ENCODE measurements at places on chromosomes 5 and 9.

DNA sequence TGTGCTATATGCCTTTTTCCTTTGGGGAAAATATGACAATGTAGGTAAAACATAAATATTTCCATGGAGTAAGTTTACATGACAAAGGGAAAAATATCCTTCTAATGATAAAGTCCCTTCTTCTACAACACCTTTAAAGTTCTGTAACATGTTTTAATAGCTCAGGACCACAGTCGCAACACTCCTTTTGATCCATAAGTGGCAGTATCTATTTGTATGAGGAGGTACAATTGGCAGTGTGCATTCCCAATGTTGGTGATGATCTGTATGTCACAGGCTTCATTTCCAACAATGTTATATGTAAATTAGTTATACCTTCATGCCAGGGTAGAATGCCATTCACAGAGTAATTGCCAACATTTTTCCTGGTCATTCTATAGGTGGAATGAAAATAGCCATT, 127.1 kb upstream of the CCNH start:
- no peak for DNase-seq

DNA sequence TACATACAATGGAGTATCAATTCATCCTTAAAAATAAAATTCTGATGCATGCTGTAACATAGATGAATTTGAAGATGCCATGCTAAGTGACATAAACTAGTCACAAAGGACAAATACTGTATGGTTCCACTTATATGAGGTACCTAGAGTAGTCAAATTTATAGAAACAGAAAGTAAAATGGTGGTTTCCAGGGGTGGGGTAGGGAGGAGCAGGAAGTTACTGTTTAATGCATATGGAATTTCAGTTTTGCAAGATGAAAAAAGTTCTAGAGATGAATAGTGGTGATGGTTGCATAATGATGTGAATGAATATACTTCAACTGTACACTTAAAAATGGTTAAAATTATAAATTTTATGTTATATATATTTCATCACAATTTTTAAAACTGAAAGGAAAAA, 57.3 kb upstream of the FNIP1 start:
- DNase-seq: no peak

- DNase-seq: no peak
These were observed 15.2 kb downstream of the RAPGEF1 start for GRCh38 chr9:131724683-131725082.

DNA sequence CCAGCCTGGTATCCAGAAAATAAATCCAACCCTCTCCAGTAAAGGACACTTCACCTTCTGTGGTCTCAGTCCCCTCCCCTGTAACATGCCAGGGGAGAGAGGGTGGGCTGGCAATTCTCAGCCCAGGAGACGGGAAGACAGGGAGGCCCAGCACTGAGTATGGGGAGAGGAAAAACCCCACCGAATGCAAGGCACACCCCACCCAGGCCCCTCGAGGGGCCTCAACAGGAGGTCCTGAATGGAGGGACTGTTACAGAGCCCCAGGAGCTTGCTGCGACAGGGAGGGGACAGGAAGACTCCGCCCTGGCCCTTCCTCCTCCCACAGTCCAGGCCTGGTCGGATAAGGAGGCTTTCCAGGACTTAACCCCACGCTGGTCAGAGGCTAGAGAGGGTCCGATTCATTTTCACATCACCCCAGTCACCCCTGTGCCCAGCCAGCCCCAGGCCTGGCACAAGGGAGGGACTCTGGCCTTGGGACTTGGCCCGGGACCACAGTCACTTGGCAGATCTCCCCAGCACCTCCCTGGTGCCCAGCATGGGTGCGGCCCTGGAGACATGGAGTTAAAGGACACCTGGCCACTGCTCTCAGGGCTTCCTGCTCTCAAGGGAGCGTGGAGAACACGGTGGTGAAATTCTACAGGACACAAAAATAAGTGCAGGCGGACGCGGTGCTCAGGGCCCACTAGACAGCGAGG, 44.9 kb upstream of the STXBP1 start:
- DNase-seq: no peak

GRCh38 chr5:11547730-11548129, 356.5 kb downstream of the CTNND2 start:
- no peak for DNase-seq

DNA sequence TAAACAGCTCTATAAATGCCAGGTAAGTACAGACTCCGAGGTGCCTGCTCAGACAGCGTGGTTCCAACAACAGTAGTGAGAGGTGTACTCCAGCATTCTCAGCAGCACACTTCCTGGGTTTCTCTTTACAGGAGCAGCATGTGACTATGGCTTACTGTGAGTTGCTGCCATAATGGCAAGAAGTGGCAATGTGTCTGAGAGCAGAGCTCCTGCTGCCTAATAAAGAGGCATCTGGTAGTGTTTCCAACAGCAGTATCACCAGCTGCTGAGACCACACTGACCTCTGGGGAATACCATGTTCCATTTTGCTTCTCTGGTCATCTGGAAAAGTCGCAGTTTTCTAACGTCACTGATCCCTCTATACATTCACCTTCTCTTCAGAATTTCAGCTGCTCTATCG, 398.2 kb downstream of the SLCO4C1 start:
- no peak for DNase-seq

DNA sequence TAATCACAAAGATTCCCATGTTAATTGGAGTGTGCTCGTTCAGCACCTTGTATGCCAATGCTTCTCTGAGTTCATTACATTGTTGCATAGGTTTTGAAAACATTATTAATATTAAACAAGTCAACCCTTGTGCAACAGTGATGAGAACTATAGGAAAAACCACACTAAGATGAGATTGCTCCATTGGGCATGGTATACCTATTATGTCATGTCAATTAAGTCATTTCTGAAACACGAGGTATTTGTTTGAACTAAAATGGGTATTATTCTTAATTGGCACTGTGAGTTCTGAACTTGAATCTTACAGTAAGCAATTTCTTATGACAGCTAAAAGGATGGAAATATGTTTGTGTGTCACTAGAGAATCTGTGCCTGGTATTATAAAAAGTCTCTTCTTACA, 447.7 kb downstream of the EFNA5 start:
- no peak for DNase-seq

GRCh38 chr9:73892335-73892734, 604.8 kb upstream of the RORB start:
- DNase-seq: no peak

DNA sequence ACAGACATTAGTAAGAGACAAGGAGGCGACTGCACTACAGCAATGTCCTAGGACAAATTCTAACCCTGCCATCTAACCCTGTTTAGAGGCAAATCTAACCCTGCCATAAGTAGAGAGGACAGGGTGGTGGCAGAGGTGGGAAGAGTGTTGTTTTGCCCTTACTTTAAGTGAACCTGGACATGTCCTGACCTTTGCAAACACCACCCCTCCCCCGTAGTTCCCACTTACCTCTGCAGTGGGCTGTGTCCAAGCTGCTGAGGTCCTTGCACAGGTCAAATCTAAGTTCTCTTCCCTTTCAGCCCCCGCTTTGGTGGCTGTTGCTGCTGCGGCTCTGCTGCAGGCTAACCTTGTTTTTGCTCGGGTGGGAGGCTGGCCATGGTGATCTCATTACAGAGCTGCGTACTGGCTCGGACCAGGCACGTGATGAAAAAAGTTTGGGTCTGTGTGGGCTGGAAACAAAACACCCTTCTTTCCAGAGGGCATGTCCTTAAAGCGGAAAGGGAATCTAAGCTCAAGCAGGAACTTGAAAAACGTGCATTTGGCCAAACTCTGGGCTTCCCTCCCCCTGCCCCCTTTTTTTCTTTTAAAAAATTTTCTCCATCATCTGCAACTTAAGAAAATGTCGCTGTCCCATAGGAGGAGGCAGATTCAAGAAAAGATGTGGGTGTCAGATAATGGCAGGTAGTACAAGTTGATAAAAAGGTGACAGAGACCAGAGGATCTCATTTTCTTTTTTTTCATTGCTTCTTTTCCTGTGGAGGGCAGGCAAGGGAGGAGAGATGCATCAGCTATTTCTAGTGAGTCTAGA, at the start of gene FAXDC2:
Gene FAXDC2, minus strand, starts transcription at position 349 of the 808 bp plus-strand sequence. CDS start 12,425 bp downstream, outside the sequence.
- no peak for DNase-seq

DNA sequence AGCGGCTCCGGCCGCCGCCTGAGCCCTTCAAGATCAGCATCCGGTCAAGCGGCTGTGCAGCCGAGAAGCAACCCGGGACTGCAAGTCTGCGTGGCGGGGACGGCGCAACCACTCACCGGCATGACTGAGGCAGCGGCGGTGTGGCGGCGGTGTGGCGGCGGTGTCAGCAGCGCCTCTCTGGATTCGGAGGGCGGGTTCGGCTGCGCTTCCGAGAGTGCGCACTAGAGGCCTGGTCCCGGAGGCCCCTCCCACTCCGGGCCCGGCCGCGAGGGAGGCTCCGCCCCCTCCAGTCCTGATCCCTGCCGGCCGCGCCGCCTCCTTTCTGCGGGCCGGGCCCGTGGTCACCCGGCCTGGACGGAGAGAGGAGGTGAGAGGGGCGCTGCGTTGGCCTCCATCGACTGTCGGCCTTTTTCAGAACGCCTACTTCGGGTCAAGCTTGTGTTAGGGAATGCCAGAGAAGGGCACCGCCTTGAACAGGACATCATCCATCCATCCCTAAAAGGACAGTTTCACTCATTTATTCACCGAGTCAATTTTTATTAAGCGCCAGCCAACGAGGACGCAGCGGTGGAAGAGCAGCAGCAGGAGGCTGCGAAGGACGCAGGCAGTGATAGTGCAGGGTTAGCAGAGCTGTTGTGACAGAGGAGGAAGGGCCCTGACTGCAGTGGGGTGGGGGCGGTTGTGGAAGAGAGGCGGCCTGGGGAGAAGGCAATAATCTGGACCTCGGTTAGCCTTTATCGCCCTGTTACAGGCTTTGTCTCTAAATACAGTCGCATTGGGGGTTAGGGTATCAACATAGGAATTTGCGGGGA, at the start of gene ATOX1:
Gene ATOX1, minus strand, starts transcription at position 202 of the 812 bp plus-strand sequence. Its CDS starts 80 bp downstream, at position 122.
- no peak for DNase-seq

DNA sequence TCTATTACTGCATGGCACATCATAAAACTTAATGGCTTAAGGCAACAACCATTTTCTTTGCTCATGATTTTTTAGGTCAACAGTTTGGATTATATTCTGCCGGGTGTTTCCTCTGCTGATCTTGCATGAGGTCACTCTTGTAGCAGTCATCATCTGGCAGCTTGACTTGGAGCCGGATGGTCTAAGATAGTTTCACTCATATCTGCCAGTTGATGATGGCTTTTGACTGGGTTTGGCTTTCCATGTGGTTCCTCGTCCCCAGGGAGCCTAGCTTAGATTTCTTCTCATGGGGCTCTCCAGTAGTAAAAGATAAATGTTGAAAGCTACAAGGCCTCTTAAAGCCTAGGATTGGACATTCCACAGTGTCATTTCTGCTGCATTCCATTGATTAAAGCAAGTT, 27.4 kb downstream of the LNPEP start:
- DNase-seq: no peak

DNA sequence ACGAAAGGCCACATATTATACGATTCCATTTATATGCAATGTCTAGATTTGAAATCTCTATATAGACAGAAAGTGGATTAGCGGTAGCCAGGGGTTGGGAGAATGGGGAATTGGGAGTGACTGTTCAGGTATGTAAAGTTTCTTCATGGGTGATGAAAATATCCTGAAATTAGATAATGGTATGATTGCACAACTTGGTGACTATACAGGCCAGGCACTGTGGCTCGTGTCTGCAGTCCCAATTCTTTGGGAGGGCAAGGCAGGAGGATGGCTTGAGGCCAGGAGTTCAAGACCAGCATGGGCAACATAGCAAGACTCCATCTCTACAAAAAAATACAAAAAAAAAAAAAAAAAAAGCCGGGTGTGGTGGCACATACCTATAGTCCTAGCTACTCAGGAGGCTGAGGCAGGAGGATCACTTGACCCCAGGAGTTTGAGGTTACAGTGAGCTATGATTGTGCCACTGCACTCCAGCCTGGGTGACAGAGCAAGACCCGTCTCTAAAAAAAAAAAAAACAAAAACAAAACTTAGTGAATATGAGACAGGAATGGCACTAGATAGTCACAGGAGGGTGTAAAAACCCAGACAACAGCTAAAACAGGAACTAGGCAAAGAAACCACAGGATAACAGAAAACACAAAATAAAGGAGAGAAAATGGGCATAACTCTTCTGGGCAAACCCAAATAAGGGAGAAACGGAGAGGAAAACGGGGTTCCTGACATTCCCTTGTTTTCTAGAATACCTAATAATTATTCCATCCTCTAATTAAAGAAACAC, 72.1 kb upstream of the ZNF618 start:
- DNase-seq: no peak

GRCh38 chr9:110546411-110546871, 33.1 kb downstream of the SVEP1 start:
- no peak for DNase-seq

GRCh38 chr5:163362840-163363371, 74.5 kb upstream of the CCNG1 start:
- DNase-seq: no peak

- DNase-seq: no peak
These were observed 105.7 kb upstream of the EQTN start for GRCh38 chr9:27402626-27403025.

DNA sequence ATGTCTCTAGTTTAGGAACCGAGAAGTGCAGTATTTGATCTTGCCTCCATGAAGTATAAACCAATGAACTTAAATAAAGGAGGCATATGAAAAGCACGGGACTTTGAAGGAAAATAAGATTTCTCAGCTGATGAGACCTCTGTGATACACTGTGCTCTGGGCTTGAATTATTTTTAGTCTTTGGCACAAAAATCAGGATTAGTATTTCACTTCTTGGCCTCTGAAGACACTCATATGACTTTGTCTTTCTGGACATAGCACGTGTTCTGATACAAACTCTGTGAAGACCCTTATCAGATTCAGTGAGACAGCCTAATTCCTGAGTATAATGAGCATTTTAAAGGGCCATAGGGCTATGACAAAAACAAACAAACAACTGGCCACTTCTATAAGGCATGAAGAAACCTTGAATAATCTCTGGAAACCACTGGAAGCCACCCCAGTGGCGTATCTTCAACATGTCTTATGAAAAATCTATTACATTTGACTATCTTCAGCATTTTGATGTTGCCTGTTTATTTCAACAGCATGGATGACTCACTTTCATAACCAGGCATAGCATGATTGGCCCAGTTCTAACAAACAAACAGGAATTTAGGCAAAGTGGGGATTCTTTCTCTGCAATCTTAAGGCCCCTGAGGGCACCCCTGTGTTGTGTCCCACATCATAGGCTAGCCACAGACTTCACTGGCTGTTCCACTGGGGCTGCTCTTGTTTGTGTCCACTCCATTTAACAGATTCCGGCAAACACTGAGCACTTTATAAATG, 90.3 kb upstream of the ZNF462 start:
- DNase-seq: no peak
